ENCODE measurements at places on chromosomes 2 and 18. TPM values are rescaled to one million over a fixed set of nuclear protein-coding genes. Genes with fewer than 3 reads are reported as not detected.

TEX44 gene
- not detected for total RNA-seq

CNGA3 gene
- total RNA-seq, result 0.29 TPM

CCDC85A gene
- 0.29 TPM for total RNA-seq

C2orf72 gene
- not detected for total RNA-seq

SMYD1 gene
- not detected for total RNA-seq

TSPYL6 gene
- not detected for total RNA-seq

RFX8 gene
- 7.6 TPM for total RNA-seq

SCTR gene
- total RNA-seq, result not detected

RAB6C gene
- not detected for total RNA-seq

CDH19 gene
- total RNA-seq, result not detected

NDC80 gene
- 2.2 TPM for total RNA-seq

MROH2A gene
- total RNA-seq, result not detected

DNAH7 gene
- total RNA-seq, result 2.9 TPM

CELF4 gene
- not detected for total RNA-seq

COLEC11 gene
- total RNA-seq, result under 0.01 TPM

DYNAP gene
- not detected for total RNA-seq

CWC22 gene
- 15.2 TPM for total RNA-seq

ABHD1 gene
- total RNA-seq, result under 0.01 TPM

FRZB gene
- total RNA-seq, result 0.36 TPM

REG3A gene
- not detected for total RNA-seq

SCN7A gene
- not detected for total RNA-seq

TFPI gene
- 123 TPM for total RNA-seq

C18orf54 gene
- 1.8 TPM for total RNA-seq

ALK gene
- total RNA-seq, result under 0.01 TPM

GTF2A1L gene
- total RNA-seq, result 1.1 TPM
